Muscle of back (tissue), 13 donors: ENCODE measurements at places on chromosomes 3 and 15.

DNA sequence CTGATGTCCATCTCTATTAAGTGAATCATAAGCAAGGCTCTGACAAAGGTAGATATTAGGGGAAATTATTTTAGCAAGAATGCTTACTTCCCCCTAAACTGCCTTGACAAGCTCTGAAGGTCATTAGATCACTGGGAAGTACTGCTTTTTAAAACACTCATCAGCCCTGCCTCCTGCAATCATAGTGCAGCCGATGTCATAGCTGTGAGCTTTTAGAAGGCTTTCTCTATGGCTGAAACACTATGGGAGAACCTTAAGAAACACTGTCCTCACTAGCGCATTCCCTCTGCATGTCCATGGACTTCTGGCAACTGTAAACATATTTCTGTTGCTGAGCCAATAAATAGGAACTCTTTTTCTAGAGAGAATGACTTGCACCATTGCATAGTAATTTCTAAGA lies 38.7 kb upstream of the PTPRG start:
- no peak for DNase-seq

DNA sequence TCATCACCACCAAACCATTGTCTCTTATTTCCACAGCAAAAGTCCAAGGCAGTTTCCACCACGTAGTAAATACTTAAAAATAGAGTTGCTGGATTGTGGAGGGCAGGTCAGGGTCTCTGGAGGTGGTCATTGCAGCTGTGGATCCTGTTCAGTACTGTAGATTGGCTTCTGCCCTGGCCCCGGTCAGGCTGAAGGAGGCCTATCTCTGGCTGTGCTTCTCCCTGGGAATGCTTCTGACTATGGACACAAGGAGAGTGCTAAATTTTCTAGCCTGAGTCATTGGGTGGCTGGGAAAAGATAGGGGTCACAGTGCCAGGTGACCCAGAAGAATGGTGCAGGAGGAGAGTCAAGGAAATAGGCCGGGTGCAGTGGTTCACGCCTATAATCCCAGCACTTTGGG lies 26.3 kb upstream of the GMPPB start:
- DNase-seq: no peak

DNA sequence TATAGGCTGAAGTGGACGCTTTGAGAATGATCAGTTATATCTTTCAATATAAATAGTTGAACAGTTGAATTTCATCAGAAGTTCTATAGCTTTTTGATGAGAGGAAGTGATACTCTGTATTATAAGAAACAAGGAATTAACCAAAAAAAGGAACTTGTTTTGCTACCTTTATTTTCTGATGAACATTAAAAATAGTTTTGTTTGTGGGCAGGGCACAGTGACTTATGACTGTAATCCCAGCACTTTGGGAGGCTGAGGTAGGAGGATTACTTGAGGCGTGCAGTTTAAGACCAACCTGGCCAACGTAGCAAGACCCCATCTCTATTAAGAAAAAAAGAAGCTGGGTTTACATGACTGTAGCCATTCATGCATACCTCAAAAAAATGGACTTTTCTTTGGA lies 16.7 kb downstream of the BLOC1S6 start:
- no peak for DNase-seq

GRCh38 chr15:88894819-88895767 lies at the start of gene HAPLN3:
Gene HAPLN3 (minus strand): TSS chr15:88895544. CDS start chr15:88887298, 8,246 bp downstream.
- DNase-seq: no peak

DNA sequence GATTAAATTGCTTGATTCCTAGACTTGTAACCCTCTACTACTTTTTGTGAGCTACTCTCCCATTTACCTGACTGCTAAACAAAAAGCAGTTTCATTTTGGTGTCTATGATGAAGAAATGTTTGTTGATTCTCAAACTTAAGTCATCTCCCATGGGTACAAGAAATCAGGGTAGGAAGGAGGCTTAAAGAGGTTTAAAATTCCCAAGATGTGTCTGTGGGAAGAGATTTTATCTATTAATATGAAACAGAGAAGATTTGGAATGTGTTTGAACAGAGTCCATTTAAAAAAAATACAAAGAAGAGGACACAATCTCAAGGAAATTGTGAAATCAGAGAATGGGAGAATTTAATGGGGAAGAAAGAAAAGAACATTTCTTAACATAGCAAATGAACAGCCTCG lies 14.8 kb downstream of the P3H2 start:
- DNase-seq: no peak

- DNase-seq: no peak
Observed at GRCh38 chr3:156750191-156750873, 75.8 kb upstream of the LEKR1 start.

- no peak for DNase-seq
Observed at GRCh38 chr3:180058238-180058637, 21.5 kb upstream of the PEX5L start.

GRCh38 chr3:26307787-26308186 lies 314.8 kb upstream of the LRRC3B start:
- DNase-seq: peak; percentile 67

- DNase-seq: peak; percentile 63
Observed at GRCh38 chr3:15206662-15207576, 873 bp downstream of the CAPN7 start.

- DNase-seq: no peak
Observed at GRCh38 chr3:46393011-46393410, 13.9 kb downstream of the CCR5AS start.

DNA sequence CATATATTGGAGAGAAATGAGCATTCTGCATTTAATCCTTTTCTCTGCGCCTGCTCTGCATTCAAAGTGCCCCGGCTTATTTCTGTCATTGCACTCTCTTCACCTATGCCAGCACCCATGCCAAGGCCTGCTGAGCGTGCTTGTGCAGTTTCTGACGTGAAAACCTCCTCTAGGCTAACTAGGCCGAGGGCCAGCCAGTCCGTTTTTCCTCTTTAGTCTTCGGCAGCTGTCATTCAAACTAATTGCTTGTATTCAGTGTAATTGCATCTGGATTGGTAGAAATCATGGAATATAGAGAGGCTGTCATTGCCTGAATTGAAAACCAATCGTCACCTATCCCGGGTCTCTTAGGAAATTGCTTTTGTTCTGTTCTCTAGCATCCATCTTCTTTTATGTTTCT lies 94.0 kb downstream of the ARPP21 start:
- DNase-seq: no peak

GRCh38 chr3:100776746-100777145 lies 67.5 kb downstream of the TFG start:
- DNase-seq: no peak
